ENCODE measurements at places on chromosomes 6 and 20.

- no peak for DNase-seq
These were observed 27.2 kb downstream of the ARHGAP40 start for GRCh38 chr20:38628580-38629470.

DNA sequence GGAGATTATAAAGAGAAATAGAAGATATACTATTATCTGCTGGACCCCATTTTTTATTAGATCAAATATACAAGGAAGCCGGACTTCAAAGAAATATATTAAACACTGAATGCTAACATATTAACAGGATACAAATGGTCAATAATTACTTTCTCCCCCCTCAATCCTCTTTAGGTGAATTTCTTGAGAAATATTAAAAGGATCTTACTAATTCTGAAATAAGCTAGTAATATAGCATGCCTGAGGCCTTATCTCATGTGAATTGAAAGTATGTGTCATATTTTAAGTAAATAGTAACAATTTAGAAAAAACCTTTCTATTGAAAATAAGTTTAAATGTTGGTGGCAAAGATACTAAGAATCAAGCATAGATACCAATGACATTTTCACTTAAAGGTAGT is 954.7 kb upstream of the MAN1A1 start:
- DNase-seq: no peak

- DNase-seq: no peak
These were observed 54.8 kb downstream of the DSTN start for GRCh38 chr20:17624551-17625245.

DNA sequence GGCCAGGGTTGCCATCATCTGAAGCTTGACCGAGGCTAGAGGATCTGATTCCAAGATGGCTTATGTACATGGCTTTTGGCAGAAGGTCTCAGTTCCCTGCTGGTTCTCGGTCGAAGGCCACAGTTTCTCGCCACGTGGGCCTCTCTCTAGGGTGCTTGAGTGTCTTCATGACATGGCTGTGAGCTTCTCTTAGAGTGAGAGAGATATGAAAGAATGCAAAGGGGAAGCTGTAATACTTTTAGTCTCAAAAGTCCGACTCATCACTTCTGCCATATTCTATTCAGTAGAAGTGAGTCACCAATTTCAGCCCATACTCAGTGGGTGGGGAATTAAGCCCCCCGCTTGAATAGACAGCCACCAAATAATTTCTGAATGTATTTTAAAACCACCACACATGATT is 94.2 kb downstream of the UTRN start:
- DNase-seq: peak; percentile 22

DNA sequence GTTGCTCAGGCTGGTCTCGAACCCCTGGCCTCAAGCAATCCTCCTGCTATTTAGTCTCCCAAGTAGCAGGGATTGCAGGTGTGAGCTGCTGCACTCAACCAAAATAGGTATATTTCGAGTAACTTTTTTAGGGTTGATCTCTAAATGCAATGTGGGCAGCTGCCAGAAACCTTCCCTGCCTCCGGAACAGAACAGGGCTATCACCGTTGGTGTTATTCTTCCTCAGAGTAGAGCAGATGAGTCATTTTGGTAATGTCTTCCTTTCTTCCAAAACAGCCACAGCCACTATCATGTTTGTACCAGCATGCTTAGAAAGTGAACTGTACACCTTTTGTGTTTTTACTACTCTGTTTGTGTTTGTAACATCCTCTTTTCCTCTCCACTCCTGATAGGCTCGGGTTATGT is 44.1 kb downstream of the SNX9 start:
- DNase-seq: no peak
